Liver (tissue), 10 donors: ENCODE measurements at places on chromosomes 4 and X. TPM values are rescaled to one million over a fixed set of nuclear protein-coding genes. Genes with fewer than 3 reads are reported as not detected.

GRCh38 chr4:173930329-173930967 is 353.0 kb downstream of the FBXO8 start:
- no peak for DNase-seq

DNA sequence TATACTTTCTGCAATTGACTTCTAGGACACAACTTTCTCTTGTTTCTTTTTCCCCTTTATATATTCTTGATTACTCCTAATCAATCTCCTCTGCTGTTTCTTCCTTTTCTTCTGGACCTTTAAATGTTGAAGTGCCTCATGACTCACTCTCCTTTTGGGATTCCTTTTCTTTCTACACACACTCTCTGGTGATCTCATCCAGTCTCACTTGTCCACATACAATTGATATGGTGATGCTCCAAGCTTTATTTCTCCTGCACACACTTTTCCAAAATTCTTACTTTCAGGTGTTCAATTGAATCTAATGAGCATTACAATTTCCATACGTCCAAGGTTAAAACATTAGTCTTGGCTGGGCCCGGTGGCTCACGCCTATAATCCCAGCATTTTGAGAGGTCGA is 794.8 kb upstream of the EPHA5 start:
- DNase-seq, result no peak

DNA sequence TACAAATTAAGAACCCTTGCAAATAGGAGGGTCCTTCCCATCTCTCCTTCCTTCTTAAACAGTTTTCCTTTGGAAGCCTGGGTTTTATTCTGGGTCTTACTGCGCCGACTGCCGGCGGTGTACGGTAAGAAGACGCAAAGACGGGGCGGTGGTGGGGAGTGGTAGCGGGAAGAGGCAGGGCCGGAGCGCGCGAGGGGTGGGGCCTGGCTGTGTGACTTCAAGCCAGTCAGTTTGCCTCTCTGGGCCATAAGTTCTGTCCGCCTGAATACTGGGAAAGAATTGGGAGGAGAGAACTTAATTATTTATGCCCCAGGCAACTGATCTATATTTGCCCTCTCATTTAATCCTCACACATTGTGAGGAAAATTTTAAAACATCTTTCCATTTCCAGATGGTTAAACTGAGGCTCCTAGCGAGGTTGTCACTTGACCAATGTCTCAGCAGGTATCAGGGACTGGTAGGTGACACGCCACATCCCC is 726 bp upstream of the KANTR start:
- peak; percentile 73 for DNase-seq

- no peak for DNase-seq
Measured at GRCh38 chrX:18890724-18891547, 93.0 kb downstream of the PHKA2 start.

DNA sequence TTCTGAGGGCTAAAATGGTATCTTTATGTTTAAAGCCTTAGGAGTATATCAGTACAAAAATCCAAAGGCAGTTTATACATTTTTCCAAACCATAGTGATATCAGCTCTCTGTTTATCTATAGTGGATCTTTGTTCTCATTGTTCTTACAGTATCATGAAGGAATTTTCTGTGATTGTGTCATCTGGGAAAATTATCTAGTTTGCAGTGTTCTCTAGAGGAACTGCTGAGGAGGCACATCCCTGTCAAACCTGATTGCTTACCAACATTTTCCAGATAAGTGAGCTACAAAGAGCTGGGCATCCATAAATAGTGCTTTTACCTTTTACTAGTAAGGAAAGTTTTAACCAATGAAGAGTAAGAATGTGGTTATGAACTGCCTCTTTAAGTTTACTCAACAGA is 44.9 kb upstream of the SLC25A31 start:
- DNase-seq, result no peak

GRCh38 chr4:88134111-88134510 is 24.3 kb downstream of the ABCG2 start:
- DNase-seq, result no peak

DNA sequence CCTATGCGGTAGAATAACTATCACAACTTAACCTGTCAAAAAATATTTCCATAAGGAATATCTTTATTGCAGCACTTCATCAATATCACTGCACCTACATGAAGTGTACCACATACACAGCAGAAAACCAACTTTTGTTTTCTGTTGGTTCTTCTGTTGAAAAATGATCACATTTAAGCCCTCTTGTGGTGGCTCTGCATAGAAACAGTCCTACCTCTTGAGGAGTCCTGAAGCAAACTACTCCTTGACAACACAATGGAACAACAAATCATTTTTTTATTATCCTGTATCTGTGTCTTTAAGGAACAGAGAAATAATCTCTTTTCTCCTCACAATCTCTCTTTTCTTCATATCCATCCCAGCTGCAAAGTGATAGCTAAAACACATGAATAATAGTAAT is 39.8 kb upstream of the ATOH1 start:
- DNase-seq, result no peak

- DNase-seq, result peak; percentile 50
Measured at GRCh38 chr4:183098019-183098722, 886 bp upstream of the WWC2 start.

DNA sequence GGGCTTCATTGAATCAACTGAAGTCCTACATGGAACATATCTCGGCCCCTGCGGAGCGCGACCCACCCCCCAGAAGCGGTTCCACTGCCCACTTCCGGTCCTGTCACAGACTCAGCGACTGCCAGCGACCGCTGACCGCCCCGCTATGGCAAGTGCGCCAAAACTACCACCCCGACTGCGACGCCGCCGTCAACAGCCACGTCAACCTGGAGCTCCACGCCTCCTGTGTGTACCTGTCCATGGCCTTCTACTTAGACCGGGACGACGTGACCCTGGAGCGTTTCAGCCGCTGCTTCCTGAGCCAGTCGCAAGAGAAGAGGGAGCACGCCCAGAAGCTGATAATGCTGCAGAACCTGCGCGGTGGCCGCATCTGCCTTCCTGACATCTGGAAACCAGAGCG is 14.8 kb upstream of the FAM47A start:
- no peak for DNase-seq

DNA sequence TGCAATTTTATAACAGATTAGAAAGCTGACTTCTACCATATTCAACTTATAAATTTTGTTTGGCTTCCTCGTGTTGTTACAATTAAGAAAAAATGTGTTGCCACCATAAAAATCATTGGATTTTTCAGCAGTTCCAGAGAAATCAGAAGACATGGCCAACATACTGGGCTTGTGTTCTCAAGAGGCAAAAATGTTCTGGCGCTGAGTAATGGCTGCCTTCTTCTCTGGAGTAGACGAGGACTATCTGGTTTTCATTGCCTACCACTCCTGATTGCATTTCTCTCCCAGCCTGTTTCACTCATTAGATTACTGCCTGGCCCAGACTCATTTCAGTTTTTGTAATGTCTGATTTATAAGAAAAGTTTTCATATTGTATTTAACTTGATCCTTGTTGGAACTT is 122.3 kb downstream of the ARHGAP10 start:
- no peak for DNase-seq

GRCh38 chr4:87405211-87405820 is 14.3 kb upstream of the HSD17B11 start:
- no peak for DNase-seq

DNA sequence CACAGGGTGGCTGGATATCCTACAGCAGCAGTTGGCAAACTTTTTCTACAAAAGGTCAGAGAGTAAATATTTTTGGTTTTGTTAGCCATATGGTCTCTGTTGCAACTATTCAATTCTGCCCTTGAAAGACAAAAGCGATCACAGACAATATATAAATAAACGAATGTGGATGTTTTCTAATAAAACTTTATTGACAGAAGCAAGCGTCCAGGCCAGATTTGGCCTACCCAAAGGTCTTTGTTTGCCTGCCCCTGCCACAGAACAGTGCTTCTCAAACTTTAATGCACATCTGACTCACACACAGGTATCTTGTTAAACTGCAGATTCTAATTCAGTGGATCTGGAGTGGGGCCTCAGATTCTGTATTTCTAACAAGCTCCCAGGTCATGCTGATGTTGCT is 621.4 kb upstream of the DIPK2B start:
- no peak for DNase-seq

- DNase-seq, result no peak
Measured at GRCh38 chrX:20263474-20263873, 3.2 kb downstream of the RPS6KA3 start.

DNA sequence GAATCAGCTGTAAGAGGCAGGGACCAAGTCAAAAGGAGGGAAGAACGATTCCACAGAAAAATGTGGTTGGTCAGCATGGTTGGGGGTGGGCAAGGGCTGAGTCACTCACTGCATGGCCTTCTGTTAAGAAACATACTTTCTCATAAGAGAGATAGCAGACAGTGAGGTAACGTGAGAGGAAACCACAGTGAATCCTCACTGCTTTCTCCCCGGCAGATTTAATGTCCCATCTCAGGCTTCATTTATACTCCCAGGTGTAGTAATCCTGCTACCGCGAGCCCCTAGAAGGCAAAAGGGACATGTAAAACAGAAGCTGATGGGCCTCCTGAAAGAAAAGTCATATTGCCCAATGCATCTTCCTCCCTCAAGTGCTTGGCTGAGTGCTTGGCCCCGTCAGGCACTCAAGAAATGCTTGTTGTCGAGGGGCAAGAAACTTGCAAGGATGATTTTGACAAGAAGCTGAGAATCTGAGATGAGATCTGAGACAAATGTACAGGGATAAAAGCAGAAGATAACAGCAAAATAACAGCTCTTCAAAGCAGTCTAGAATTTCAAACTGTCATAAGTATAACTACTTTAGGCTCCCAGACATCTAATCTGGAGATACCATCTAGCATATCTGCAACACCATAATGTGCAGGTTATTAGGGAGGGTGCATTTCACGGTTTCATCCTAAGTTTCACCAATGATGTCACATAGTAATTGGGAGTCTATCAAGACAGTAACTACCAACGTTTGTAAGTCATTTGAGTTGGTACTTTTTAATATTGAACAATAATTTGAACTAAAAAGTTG is 40.2 kb downstream of the SH3KBP1 start:
- DNase-seq, result no peak

DNA sequence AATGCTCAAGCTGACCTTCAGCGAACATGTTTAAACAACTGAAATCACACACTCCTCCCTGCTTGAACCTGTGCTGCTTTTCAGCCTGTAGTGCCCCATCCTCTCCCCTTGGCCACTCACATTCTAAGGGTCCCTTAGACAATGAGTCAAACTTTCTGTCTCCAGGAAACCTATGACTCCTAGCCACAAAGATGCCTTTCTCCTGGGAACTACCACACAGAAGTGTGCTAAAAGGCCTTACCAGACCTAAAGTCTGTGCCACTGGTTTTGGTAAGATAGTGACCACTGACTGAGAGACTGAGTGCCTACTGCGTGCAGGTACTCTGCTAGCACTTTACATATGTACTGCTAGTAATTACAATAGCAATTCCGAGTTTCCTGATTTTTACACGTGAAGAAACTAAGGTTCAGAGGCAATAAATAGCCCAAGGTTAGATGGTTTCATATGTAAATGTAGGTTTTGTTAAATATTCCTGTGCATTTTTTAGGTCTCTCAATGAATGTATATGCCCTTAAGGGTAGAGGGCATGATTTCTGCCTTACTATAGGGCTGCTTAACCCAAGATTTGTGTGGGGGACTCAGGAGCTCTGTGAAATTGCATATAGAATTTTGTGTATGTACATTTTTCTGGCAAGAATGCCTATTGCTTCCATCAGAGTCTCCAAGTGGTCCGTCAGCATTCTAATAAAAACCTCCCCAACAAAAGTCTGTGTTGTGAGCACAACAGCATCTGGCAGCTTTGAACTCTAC is 71.1 kb downstream of the NSG1 start:
- DNase-seq, result no peak

CXCR3 gene
- polyA plus RNA-seq, result 0.25 TPM

ATOH1 gene
- polyA plus RNA-seq, result not detected

VCX3B gene
- not detected for polyA plus RNA-seq

HPGDS gene
- polyA plus RNA-seq, result 0.12 TPM

BEX5 gene
- polyA plus RNA-seq, result 0.61 TPM

ATP8A1 gene
- 0.65 TPM for polyA plus RNA-seq

NKX3-2 gene
- polyA plus RNA-seq, result not detected

NCAPG gene
- 0.44 TPM for polyA plus RNA-seq

HELT gene
- polyA plus RNA-seq, result not detected

POU3F4 gene
- polyA plus RNA-seq, result not detected

CAPN6 gene
- 0.13 TPM for polyA plus RNA-seq
